ENCODE measurements at places on chromosomes 1 and 21.

- peak; percentile 57 for DNase-seq
Observed at GRCh38 chr21:31198575-31198974, 145.5 kb downstream of the TIAM1 start.

GRCh38 chr1:20343149-20343937, 52.7 kb downstream of the VWA5B1 start:
- no peak for DNase-seq

GRCh38 chr1:217564833-217565232, 66.1 kb downstream of the GPATCH2 start:
- no peak for DNase-seq

GRCh38 chr1:245986404-245987218, 520.5 kb downstream of the SMYD3 start:
- no peak for DNase-seq

DNA sequence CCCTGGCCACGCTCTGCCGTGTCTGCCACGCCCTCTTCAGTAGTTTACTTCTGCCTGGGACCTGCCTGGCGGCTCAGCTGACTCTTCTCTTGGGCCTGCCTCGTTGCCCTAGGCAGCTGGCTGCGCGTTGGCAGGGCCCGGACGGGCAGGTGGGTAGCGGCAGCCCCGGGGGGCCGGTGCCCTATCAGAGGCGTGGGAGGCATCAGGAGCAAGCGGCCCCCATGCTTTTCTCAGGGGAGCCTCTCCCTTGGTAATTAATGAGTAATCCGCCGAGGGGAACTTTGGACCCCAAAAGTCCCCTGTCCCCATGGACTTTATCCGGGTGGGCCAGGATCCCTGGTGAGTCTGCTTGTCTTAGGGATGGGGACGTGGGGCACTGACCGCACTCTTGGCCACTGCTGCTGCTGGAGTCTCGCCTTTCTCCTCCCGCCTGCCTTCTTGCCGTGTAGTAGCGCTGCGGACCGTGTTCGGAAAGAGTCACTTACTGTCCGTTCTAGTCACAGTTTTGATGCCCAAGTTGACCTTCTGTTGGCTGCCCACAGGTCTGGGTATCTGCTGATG, 22.7 kb downstream of the SKI start:
- no peak for DNase-seq

DNA sequence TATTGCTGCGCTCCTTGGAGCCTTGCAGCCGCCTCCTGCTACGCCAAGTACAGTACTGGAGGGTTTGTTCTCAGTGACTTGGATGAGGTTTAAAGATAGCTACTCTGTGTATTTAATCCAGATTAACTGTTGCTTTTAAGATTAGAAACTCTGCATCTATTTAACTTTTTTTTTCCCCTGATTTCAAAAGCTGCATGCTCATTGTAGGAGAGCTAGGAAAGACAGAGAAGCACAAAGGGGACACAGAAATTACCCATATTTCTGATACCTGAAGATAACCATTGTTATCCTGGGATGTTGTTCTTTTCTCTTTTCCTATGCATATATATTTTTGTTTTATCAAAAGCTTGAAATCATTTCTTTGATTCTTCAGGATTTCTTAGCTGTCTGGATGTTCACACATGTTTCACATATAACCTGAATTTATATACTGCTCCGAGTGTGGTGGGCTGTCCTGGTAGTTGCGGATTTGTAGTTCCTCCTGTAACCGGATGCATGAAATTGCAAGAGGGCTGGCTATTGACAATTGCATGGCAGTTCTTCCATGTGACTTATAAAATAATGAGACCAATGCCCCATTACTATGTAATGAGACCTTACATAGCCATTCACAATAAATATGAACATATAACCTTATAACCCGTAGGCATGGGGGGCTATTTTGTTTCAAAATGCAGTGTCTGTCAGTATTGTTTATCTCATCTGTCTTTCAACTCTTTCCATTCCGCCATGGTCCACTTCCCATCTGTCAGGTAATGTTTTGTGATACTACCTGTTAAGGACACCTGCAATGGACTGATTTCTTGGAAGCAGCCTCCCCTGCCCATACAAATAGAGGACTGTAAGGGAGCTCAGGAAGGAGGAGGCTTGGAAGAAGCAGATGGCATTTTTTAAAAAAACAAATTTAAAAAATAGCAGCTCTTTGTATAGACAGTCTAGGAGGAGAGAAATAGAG, 1.4 kb downstream of the RAVER2 start:
- DNase-seq: no peak

DNA sequence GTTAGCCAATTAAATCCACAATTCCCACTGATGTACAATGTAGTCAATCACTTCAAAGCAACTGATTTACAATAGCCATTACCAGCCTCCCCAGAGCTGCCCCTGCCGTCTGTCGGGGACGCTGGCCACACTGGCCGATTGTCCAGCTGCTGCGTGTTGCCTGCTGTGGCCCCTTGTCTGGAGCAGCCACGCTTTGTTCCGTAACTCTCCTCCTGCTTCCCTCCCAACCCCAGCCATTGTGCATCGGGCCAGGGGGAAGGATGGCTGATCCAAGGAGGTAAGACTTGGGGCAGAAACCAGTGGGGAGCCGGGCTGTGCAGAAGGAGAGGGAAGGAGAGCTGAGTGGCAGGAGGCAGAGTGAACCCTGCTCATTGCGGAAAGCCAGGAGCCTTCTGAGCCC, 83.6 kb upstream of the LYST start:
- no peak for DNase-seq

- no peak for DNase-seq
Observed at GRCh38 chr1:16321176-16321867, 31.0 kb downstream of the FBXO42 start.

- no peak for DNase-seq
Observed at GRCh38 chr1:221637641-221638041, 104.2 kb downstream of the DUSP10 start.

- no peak for DNase-seq
Observed at GRCh38 chr1:200367841-200368534, 41.8 kb downstream of the ZNF281 start.

- no peak for DNase-seq
Observed at GRCh38 chr21:33880626-33881025, 35.0 kb downstream of the ATP5PO start.

- no peak for DNase-seq
Observed at GRCh38 chr1:90994461-90994860, 27.4 kb downstream of the ZNF644 start.
